ENCODE measurements at places on chromosomes 16 and 17. TPM values are rescaled to one million over a fixed set of nuclear protein-coding genes. Genes with fewer than 3 reads are reported as not detected.
A peak's percentile ranks its signal among the peaks of the same experiment; 100 is the strongest.

SLC6A4 gene
- 0.45 TPM for total RNA-seq

FAM234A gene
- total RNA-seq, result 58.0 TPM

METTL22 gene
- 39.6 TPM for total RNA-seq

PPM1E gene
- 0.21 TPM for total RNA-seq

ZKSCAN2 gene
- total RNA-seq, result 4.9 TPM

GABARAP gene
- 430 TPM for total RNA-seq

CHST4 gene
- not detected for total RNA-seq

DNA sequence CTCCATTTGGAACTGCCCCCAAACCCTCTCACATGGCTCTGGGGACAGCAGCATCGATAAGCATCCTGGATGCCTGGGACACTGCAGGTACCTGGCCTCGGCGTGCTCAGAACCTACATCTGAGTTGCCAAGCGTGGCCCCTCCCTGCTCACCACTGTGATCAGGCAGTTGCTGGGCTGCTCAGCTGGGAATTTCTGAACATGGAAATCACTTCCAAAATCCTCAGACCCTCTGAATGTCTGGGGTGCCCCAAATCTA, 6.3 kb downstream of the CDH5 start:
- H3K27ac ChIP-seq, result no peak overlapping the region
- DNase-seq, result no peak
- H3K4me3 ChIP-seq, result no peak overlapping the region
- H3K36me3 ChIP-seq, result no peaks in the 10 kb centered on the region

- no peaks in the 10 kb centered on the region for H3K27me3 ChIP-seq
- DNase-seq, result peak; percentile 64
Observed at GRCh38 chr17:42337442-42337841, 49.1 kb downstream of the STAT5A start.

DNA sequence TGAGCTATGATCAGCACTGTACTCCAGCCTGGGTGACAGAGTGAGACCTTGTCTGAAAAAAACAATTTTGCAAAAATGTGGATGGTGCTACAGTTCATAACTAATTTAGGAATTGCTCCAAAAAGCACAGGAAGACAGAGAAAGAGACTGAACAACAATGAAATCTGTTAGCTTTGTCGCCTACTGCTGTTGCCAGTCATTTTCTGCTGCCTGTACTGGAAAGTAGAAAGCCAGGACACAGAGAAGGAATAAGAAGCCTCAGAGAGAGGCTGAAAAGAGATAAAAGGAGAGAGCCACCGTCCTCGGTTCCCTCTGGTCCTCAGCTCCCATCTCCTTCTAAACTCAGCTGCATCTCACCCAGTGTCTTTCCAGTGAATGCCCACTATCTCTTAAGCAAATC, 8.6 kb upstream of the TMC7 start:
- H3K36me3 ChIP-seq, result no peaks in the 10 kb centered on the region
- H3K27me3 ChIP-seq, result no peaks in the 10 kb centered on the region
- H3K4me1 ChIP-seq, result no peaks in the 10 kb centered on the region
- no peak overlapping the region for H3K4me3 ChIP-seq

DNA sequence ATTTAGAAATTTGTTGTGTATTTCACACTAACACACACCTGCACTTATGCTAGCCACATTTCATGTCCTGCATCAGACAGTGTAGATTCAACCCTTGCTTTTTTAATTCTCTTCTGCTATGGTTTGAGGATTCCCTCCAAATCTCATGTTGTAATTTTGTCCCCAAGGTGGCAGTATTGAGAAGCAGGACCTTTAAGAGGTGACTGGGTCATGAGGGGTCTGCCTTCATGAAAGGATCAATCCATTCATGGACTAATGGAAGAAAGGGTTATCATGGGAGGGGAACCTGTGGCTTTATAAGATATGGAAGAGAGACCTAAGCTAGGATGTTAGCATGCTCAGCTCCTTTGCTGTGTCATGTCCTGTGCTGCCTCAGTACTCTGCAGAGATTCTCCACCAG, 1032.2 kb downstream of the CDH11 start:
- H3K4me1 ChIP-seq, result no peaks in the 10 kb centered on the region
- no peaks in the 10 kb centered on the region for H3K36me3 ChIP-seq
- no peak overlapping the region for H3K27ac ChIP-seq
- DNase-seq, result no peak
- H3K4me3 ChIP-seq, result no peak overlapping the region

DNA sequence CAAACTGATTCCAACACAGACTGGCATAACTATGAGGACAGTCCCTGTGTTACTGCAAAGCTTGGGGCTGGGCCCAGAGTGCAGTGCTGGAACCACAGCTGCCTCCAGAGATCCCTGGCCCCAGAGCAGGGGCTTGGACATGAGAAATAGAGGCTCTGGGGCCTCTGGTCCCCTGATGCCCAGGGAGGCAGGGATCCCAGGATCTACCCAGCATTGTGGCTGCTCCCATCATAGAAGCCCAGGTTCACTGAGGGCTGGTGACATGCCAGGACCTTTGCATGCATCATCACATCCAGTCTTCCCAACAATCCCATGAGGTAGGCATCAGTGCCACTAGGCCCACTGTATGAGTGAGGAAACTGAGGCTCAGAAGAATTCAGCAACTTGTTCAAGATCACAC, 95.8 kb downstream of the TMEM132E start:
- no peaks in the 10 kb centered on the region for H3K4me1 ChIP-seq
- no peaks in the 10 kb centered on the region for H3K27me3 ChIP-seq
- no peak overlapping the region for H3K27ac ChIP-seq
- no peak overlapping the region for H3K4me3 ChIP-seq
- no peaks in the 10 kb centered on the region for H3K36me3 ChIP-seq

DNA sequence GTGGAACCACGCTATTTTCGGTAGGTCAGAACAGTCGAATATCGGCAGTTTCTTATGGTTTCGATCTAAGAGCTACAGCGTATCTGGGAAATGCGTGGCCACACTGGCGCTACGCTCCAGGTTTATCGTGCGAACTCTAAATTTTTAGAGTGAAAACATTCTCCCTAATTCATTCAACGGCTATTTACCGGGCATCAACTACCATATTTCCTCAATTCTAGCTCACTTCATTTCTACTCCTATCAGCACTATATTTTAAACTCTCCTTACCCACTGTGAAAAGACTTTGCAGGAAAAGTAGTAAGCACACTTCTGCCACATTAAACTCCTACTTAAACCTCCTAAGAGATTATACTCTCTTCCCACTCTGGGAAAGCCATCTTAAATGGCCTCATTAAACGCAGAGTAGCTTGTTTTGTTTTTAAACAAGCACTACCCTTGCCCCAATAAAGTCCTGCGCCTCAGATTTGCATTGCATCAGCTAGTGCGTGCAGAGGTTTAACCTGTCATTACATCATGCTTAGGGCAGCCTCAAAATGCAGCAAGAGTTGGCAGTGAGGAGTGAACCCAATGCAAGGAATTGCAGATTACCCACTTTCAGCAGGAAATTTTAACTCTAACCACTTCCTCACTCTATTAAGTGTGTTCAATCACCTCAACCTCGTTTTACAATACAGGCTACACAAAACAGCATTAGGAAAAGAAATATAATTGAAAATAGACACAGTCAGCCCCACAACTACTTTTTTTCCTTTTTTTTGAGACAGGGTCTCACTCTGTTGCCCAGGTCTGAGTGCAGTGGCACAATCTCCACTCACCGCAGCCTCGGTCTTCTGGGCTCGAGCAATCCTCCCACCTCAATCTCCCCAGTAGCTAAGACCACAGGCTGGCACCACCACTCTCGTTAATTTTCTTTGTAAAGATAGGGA, 18.8 kb downstream of the SIAH1 start:
- peak overlapping the region; percentile 31 for H3K27ac ChIP-seq
- DNase-seq, result no peak
- no peaks in the 10 kb centered on the region for H3K36me3 ChIP-seq
- H3K27me3 ChIP-seq, result no peaks in the 10 kb centered on the region
- H3K4me3 ChIP-seq, result peak overlapping the region; percentile 67

DNA sequence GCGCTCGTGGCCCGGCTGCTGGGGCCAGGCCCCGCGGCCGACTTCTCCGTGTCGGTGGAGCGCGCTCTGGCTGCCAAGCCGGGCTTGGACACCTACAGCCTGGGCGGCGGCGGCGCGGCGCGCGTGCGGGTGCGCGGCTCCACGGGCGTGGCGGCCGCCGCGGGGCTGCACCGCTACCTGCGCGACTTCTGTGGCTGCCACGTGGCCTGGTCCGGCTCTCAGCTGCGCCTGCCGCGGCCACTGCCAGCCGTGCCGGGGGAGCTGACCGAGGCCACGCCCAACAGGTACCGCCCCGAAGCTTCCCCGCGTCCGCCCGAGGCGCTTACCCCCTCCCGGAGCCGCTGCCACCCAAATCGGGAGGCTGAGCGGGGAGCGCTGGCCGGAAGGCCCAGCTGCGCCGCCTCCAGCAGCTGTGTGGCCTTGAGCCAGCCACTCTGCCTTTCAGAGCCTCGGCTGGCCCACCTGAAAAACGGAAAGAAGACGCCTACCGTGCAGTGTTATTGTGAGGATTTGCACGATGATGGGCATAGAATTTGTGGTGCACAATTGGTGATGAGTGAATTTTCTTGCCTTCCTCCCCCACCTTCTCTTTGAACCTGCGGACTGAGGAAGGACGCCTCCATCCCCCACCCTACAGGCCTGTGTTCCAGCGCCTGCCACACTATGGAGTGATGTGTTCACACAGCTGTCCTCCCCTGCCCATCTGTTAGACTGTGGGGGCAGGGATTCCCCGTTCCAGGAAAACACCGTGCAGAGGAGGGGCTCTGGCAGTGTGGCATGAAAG, 523 bp downstream of the NAGLU start:
- H3K27ac ChIP-seq, result peak overlapping the region; percentile 55
- H3K4me1 ChIP-seq, result no peaks in the 10 kb centered on the region
- no peaks in the 10 kb centered on the region for H3K27me3 ChIP-seq
- peak; percentile 96 for DNase-seq
- H3K36me3 ChIP-seq, result no peaks in the 10 kb centered on the region

DNA sequence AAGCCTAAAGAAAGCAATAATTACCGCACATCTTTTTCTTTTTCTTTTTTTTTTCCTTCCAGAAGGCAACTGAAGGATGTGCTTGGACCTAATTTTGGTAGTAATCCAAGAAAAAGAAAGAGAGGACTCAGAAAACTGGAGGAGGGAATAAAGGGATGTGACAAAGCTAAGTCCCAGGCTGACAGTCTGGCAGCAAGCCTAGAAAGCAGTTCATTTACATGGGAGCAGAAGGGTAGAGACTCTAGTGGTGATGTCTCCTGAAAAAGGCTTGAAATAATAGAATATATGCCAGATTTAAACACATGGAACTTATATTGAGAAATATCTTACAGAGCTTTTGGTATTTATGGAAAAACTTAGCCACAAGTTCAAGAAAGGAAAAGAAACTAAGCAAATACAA, 101.0 kb upstream of the SHISA6 start:
- H3K36me3 ChIP-seq, result no peaks in the 10 kb centered on the region
- H3K27me3 ChIP-seq, result no peaks in the 10 kb centered on the region

GRCh38 chr17:45160447-45161287, 1.0 kb upstream of the HEXIM2 start:
- DNase-seq, result peak; percentile 80
- H3K4me1 ChIP-seq, result no peaks in the 10 kb centered on the region
- no peaks in the 10 kb centered on the region for H3K36me3 ChIP-seq
- no peaks in the 10 kb centered on the region for H3K27me3 ChIP-seq
- peak overlapping the region; percentile 69 for H3K4me3 ChIP-seq
- H3K27ac ChIP-seq, result peak overlapping the region; percentile 95

- no peaks in the 10 kb centered on the region for H3K36me3 ChIP-seq
- no peaks in the 10 kb centered on the region for H3K27me3 ChIP-seq
- DNase-seq, result no peak
Observed at GRCh38 chr17:64084086-64084939, 45.6 kb downstream of the ERN1 start.

GRCh38 chr16:85424260-85425073, 188.7 kb upstream of the GSE1 start:
- no peaks in the 10 kb centered on the region for H3K27me3 ChIP-seq
- DNase-seq, result peak; percentile 71
- H3K27ac ChIP-seq, result no peak overlapping the region
- H3K4me1 ChIP-seq, result no peaks in the 10 kb centered on the region
- no peak overlapping the region for H3K4me3 ChIP-seq
- H3K36me3 ChIP-seq, result no peaks in the 10 kb centered on the region

- H3K27ac ChIP-seq, result no peak overlapping the region
- no peaks in the 10 kb centered on the region for H3K4me1 ChIP-seq
- no peak for DNase-seq
- no peaks in the 10 kb centered on the region for H3K36me3 ChIP-seq
- no peaks in the 10 kb centered on the region for H3K27me3 ChIP-seq
Observed at GRCh38 chr17:80847496-80848230, 144.0 kb upstream of the CHMP6 start.

GRCh38 chr17:69722518-69722917, 308.0 kb downstream of the MAP2K6 start:
- DNase-seq, result no peak
- no peaks in the 10 kb centered on the region for H3K36me3 ChIP-seq
- H3K27ac ChIP-seq, result no peak overlapping the region
- no peaks in the 10 kb centered on the region for H3K27me3 ChIP-seq
- H3K4me1 ChIP-seq, result no peaks in the 10 kb centered on the region

DNA sequence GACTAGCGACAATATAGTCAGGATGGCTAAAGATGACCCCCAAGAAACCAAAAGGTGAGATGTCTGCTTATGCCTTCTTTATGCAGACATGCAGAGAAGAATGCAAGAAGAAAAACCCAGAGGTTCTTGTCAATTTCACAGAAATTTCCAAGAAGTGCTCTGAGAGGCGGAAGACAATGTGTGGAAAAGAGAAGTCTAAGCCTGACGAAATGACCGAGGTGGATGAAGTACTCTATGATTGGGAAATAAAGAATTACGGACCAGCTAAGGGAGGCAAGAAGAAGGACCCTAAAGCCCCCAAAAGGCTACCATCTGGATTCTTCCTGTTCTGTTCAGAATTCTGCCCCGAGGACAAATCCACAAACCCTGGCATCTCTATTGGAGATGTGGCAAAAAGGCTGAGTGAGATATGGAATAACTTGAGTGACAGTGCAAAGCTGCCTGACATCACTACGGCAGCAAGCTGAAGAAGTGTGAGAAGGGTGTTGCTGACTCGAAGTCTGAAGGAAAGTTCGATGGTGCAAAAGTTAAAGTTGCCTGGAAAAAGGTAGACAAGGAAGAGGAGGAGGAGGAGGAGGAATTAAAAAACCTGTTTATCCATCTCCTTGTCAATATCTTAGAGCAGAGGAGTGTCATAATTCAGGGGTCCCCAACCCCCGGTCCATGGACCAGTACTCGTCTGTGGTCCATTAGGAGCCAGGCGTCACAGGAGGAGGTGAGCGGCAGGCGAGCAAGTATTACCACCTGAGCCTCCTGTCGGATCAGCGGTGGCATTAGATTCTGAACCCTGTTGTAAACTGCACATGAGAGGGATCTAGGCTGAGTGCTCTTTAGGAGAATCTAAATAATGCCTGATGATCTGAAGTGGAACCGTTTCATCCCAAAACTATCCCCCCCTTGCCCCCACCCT, 25.1 kb upstream of the ADGRG1 start:
- H3K36me3 ChIP-seq, result no peaks in the 10 kb centered on the region
- H3K4me1 ChIP-seq, result no peaks in the 10 kb centered on the region
- no peak for DNase-seq
- H3K27ac ChIP-seq, result no peak overlapping the region

DNA sequence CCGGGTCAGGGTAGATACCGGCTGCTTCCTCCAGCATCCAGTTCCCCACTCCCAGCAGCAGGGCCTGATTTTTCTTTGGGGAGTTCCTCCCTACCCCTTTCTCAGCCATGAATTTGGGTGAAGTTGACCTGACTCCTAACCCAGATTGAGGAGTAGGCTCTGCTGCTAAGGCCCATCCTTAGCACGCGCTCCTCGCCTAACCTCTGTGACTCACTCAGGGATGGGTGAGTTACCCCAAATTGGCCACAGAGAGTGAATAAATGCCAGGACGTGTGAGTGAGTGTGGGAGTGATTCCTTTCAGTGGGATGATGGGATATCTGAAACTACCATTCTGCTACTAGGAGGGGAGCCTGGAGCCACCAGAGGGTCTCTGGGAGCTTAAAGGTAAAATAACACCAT, 28.9 kb upstream of the ABCC12 start:
- no peaks in the 10 kb centered on the region for H3K27me3 ChIP-seq
- no peaks in the 10 kb centered on the region for H3K4me1 ChIP-seq
- no peak overlapping the region for H3K4me3 ChIP-seq
- H3K36me3 ChIP-seq, result no peaks in the 10 kb centered on the region
- DNase-seq, result no peak
- no peak overlapping the region for H3K27ac ChIP-seq

Data from aorta (tissue), 5 donors.